ENCODE measurements at places on chromosomes 16 and 17. TPM values are rescaled to one million over a fixed set of nuclear protein-coding genes. Genes with fewer than 3 reads are reported as not detected.

Gene SYT17
- 0.12 TPM for total RNA-seq

Gene CD300LB
- total RNA-seq, result not detected

Gene LITAFD
- not detected for total RNA-seq

Gene PABPN1L
- not detected for total RNA-seq

Gene KRT40
- not detected for total RNA-seq

Gene CLEC3A
- not detected for total RNA-seq

Gene SPNS2
- total RNA-seq, result 0.16 TPM

Gene OTOP2
- not detected for total RNA-seq

Gene YBX2
- not detected for total RNA-seq

Gene PHOSPHO1
- not detected for total RNA-seq

Gene LPO
- total RNA-seq, result not detected

Gene SLC6A4
- total RNA-seq, result not detected

Gene ITGA2B
- total RNA-seq, result 0.36 TPM

Gene ENPP7
- total RNA-seq, result not detected

Gene KRT24
- not detected for total RNA-seq

Gene RCVRN
- under 0.01 TPM for total RNA-seq

Gene AOC3
- total RNA-seq, result not detected

Gene MILR1
- 6.5 TPM for total RNA-seq

Gene HAS3
- 0.49 TPM for total RNA-seq

Gene ANKRD40CL
- total RNA-seq, result not detected

Gene TBC1D16
- 38.3 TPM for total RNA-seq

Gene CD300E
- not detected for total RNA-seq
